ENCODE measurements at places on chromosomes 3 and 15.

- DNase-seq = peak; percentile 9
Measured at GRCh38 chr3:20185331-20185678, 701 bp downstream of the SGO1 start.

DNA sequence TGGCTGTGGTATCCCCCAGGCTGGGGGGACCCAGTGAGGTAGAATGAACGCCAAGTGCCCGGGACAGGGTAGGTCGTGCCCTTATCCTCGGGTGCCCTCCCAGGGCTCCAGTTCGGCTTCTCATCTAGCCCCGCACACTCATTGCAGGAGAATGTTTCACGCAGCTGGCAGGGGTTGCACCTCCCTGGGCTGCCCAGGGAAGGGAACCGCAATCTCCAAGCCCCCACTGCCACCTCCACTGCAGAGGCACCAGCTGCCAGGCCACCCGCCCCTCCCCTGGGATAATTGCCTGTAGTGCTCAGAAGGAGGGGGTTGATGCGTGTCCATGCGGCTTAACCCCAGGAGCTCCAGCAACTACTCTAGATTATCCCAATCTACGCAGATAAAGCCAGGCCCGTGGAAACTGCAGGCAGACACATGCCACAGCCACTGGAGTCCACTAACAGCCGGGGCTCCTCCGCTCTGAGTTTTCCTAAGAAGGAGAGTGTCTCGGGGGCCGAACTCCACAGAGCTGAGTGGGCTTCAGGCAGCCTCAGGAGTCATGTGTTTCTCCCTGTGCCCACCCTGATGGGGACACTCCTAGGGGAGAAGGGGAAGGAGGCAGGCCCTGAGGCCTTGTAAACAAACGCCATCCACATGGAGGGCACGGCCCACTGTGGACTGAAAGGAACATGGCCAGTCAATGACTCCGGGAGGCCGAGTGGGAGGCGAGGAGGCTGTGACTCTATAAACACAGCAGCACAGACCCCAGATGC lies 137.2 kb upstream of the IQSEC1 start:
- no peak for DNase-seq

DNA sequence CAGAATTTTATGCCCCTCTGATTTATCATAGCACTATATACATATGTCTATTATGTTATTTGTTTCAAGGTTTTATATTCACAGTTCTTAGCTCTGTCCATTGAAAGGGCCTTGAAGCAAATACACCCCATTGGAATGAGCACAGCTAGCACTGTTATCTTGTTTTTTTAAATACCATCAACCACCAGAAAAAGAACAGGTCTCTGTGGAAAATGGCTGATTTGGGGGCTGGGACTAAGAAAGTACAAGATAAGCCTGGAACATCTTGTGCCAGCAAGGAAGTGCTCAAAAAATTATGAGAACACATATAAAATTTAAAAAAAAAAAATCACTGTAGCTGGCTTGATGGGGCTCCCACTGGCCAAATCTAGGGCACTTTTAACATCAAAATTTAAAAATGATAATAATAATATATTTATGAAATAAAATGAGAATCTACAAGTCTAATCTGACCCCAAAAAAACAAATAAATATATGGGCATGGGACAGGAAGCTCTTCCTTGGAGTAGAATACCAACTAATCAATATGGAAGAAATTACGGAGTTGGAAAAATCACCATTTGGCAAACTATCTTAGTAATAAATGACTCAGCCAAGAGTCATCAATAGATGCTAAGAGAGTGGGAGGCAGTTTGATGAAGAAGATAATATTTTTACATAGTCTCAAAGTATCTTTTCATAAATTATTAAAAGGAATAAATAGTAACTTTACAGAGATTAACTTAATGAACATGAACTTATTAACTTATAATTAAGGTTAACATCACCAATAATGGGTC lies 20.5 kb downstream of the IFT80 start:
- no peak for DNase-seq

DNA sequence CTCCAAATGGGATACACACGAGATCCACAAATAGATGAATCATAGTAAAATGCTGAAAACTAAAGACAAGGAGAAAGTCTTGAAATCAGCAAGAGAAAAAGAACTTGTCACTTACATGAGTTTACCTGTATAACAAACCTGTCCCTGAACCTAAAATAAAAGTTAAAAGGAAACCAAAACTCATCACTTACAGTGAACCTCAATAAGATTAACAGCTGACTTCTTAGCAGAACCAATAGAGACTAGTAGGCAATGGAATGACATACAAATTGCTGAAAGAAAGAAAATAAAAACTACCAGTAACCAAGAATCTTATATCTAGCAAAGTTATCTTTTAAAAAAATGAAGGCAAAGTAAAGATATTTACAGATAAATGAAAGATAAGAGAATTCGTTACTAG lies 27.4 kb downstream of the SEC22A start:
- DNase-seq = no peak

DNA sequence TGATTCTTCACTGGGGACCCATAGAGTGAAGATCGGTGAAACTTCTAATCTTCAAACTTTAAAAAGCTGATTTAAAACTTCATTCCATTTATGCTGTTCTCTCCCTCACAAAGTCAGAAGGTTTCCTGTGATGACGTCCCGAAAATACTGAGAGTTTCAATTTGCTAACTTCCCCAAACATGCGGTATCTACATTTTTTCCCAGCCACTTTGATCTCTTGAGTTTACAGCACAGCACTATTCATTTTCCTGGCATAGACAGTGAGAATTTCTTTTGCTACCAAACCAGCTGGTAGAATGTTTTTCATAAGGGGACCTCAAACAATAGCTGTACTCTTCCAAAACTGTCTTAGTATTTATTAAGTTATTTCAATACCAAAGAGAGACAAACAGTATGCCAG lies 156.8 kb downstream of the LSAMP start:
- no peak for DNase-seq

DNA sequence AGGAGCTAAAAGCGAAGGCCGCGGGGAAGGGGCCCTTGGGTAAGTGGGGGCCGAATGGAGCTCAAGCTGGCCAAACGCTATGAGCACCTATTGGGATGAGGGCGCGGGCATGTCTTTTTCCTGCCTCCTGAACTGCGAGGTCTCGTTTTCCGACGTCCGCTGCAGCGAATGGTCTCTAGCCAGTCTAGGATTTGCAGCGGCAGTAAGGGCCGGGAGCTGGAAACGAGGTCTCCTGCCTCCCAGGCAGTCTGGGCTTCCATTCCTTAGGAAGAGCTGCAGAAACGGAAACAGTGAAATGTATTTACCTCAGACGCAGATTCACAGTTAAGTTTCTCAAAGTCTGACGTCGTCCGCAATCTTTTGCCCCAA lies 517 bp downstream of the TMA7 start:
- no peak for DNase-seq

DNA sequence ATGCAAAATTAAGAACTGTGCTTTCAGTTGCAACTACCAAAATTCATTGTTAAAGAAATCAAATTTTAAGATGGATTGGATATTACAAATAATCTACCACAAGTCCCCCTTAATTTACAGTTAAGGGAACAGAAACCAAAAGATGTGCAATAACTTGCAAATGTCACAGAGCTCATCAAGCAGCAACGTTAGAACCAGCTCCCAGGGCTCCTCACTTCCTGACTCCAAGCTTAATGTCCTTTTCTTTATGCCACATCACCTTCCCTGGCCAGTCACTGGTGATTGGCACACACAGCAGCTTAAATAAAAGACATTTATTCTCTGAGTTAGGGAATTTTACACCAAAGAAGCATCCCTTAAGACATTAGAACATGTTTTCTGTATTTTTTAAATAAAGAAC lies 159.7 kb downstream of the RSL24D1 start:
- DNase-seq = no peak
